ENCODE measurements at places on chromosomes 7 and 10. TPM values are rescaled to one million over a fixed set of nuclear protein-coding genes. Genes with fewer than 3 reads are reported as not detected.

DNA sequence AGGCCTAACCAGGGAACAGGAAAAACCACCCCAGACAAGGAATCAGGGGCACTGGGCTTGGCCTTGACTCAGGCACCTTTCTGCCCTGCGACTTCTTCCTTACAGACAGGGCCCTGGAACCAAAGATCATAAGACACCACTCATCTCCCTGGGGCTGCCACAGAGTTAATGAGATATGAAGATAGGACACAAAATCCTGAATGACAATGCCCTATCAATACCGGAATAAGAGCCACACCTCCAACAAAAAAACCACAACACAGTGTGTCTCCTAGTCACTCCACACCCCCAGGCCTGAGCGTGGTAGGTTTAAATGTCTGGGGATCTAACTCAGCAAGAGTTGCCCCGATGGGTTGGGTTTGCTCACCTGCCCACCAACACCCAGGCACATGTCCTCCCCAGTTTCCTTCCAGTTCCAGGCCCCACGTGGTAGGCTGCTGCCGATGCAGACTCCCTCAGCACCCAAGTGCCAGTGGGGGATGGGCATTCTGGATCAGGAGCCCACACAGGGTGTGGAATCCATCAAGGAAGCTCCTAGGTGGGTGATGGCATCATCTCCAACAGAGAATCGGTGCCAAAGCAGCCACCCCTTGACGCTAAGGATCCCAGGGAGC lies 3.9 kb downstream of the DLG5 start:
- DNase-seq, result no peak

Gene HTR5A
- total RNA-seq, result not detected

- no peak for DNase-seq
These were observed 27.7 kb downstream of the SUGCT start for GRCh38 chr7:40162516-40162915.

- no peak for DNase-seq
These were observed 76.0 kb downstream of the TMEM270 start for GRCh38 chr7:73936967-73937366.

- no peak for DNase-seq
These were observed 233.3 kb upstream of the AOAH start for GRCh38 chr7:36957620-36958019.

DNA sequence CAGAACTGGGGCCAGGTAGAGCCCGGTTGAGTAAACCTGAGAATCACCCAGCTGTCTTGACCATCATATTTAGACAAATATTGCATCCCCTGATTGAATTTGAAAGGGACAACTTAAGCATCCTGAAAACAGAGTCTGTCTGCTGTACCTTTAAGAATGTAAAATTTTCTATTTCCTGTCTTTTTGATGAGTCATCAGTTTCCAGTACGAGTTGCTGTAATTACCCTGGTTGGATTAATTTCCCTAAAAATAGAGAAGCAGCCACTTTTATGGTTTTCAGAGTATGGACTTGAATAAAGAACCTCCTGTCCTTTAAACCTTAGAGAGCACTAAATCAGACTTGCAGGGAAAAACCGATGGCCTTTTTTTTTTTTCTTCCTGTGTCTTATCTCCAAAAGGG lies 164.6 kb upstream of the SH2B2 start:
- no peak for DNase-seq

Gene GPR26
- total RNA-seq, result not detected

GRCh38 chr10:14588084-14588937 lies 186.4 kb downstream of the FAM107B start:
- DNase-seq, result no peak

Gene TMEM229A
- total RNA-seq, result not detected

Gene ZPBP
- total RNA-seq, result not detected

- no peak for DNase-seq
These were observed 16.3 kb upstream of the COL1A2 start for GRCh38 chr7:94378356-94378755.
